Fibroblast of gingiva (primary cell): ENCODE measurements at places on chromosomes 6 and 20.

- no peak for DNase-seq
These were observed 29.6 kb downstream of the RNASET2 start for GRCh38 chr6:166926748-166927147.

GRCh38 chr6:44262467-44263353 lies 2.6 kb downstream of the NFKBIE start:
- no peak for DNase-seq

DNA sequence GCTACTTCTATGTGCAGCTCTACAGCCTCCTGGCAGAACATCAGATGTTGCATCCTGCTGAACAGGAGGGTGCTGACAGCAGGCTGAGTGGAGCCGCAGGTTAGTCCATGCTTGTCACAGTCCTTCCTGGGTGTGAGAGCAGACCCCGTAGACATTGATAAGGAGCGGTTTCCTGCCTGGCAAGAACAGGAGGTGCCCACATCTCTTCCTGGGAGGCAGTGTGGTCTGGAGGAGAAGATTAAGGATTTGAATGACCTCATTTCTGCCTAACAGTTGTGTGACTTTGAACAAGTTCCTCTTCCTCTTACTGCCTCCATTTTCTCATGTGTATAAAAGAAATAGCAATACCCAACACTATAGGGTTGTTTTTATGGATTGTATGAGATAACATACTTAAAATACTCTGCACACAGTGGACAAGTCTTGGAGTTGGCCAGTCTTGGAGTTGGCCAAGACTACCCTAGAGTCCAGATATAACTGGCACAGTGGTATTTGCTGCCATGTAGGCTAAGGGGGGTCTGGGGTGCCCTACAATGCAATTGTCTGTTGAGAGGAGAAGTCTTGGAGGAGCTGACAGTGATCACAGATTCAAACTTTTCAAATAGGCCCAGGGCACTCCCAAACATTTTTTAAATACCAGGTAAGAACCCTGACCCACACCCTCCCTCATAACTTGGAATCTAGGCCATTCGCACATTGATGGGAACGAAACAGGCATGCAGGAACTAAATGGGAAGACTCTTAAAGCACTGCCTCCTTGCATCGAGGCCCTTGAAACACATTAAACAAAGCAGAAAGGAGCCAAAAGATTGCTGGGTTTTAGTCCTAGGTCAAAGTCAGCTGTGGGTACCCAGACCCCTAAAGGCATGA lies 32.6 kb upstream of the TBC1D7 start:
- DNase-seq = no peak

DNA sequence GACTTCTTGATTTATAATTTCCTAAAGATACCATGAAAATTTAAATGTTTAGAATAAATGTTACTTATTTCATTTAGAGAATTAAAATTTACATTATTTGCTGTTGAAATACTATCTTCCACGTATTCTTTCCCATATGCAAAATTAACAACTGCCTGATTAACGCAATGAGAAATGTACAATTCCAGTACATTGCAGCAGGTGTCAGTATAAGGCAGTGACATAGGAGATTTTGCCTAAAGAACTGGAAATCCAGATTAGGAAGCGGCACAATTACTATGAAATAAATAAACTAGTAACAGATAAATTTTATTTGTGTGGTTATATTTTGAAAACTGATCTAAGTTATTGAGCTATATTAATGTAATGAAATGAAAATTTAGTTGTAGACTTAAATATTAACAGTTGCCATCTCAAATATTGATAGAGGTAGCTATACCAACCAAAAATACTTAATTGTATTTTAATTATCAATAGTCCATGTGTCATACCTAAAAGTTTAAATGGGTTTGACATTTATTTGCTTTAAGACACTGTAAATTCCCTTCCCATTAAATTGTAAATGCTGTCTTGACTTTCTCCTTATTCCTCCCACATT lies 300.2 kb downstream of the UTRN start:
- DNase-seq = peak; percentile 38

DNA sequence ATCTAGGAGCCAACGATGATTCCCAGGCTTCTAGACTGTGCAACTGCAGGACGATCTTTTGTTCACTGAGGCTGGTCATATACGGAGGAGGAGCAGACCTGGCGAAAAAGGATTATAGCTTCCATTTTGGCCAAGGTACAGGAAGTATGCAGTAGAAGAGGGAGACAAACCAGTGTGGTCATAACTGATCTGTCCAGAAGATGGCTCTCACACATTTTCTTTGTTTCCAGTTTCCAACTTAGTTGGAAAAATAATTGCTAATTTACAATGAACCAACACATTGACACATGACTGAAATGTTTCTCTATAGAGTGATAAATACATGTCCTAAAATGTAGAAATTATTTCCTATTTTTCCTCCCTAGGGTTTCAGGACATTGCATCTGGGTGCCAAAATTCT lies 364.1 kb upstream of the BTBD3 start:
- DNase-seq = no peak

GRCh38 chr6:137190583-137191094 lies 17.2 kb upstream of the IL22RA2 start:
- no peak for DNase-seq

- no peak for DNase-seq
These were observed 8.7 kb downstream of the RBBP9 start for GRCh38 chr20:18488301-18488700.

GRCh38 chr6:163123098-163123497 lies 291.4 kb upstream of the QKI start:
- no peak for DNase-seq

DNA sequence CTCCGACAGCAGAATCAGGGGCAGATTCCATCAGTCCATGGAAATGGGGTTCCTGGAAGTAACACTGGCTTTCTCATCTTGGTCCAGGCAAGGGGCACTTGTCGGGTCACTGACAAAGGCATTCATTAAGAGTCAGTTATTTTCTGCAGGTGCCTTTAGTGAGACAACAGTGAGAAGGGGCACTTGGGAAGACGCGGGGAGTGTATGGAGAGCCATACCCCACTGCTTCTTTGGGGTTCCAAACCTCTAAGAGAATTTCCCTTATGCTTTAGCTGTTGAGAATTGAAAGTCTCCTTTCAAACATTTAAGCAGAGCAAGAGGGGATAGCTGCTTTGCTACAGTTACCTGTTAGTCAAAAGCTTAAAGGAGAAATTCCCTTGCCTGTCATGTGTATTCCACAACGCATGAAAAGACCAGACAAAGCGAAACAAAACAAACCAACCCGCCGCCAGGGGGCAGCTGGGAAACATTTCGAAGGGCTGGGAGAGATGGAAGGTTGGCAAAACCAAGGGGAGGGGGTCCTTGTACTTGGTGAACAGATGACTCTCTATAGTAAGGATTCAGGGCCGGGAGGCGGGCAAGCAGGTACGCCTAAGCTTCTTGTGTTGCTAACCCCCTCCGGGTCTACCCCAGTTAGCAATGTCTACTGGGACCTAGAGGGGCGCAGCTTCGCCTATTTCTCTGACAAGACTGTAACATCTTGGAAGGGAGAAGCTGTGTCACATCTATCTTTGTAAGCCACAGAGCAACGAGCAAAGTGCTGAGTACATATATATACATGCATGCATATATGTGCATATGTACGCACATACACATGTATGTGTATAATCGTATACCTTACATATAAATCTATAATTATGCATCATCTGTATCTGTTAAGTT lies 474.9 kb upstream of the AGPAT4 start:
- DNase-seq = peak; percentile 4

DNA sequence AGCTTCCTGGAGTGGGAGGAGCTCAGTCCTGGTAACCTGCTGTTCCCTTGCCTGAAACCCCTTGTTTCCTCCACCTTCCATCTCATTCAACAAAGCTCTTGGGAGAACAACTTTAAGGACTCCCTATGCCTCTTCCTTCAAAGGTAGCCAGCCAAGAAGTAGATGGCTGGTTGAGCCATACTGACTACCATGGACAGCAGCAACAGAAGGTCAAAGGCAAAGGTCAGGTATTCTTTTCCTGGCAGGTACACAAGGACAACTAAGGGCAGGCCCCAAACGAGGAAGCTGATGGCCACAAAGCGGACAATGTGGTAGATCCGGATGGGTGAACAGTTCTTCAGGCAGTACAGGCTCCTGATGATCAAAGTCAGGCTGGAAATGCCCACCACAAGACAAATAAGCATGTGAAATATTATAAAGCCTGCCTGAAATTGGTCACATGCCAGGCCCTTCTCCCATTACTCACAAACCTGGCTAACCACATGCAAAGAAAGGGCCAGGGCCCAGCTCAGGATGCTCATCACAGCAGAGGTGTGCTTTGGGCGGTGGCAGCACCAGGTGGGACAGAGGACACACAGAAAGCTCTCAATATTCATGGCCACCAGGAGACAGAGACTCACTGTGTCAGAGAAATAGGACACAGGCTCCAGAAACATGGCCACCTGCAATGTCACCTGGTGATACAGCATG lies 21.7 kb downstream of the UBD start:
- DNase-seq = no peak

GRCh38 chr20:63363981-63364561 lies 2.9 kb upstream of the CHRNA4 start:
- DNase-seq = no peak

- no peak for DNase-seq
These were observed 4.9 kb upstream of the LYRM2 start for GRCh38 chr6:89643406-89643805.

GRCh38 chr6:167762259-167762962 lies 64.3 kb upstream of the AFDN start:
- no peak for DNase-seq

DNA sequence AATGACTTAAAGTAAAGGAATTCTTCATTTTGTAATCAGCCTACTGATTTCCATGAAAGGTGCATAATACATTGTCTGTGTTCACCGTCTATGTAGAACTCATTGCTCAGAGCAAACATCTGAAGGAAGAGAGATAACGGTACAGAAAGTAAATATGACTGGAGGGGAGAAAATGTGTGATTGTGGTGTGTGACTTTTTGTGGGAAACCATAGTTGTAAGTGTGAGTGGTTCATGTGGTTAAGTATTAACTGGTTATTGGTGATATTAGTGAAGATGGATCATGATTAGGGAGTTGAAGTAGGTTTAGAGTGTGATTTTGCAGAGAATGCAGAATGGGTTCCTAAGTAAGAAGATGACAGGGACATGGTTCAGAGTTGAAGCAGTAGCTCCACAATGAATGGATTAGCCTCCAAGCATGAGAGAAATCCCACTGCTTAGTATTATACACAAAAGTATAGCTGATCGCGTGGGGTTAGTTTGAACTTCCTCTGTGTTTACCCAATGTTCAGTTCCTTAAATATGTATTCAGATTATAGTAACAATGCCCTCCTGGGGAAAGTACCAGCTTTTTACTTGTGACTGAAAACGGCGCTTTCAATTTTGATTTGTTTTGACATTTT lies 368.9 kb downstream of the UTRN start:
- DNase-seq = no peak

DNA sequence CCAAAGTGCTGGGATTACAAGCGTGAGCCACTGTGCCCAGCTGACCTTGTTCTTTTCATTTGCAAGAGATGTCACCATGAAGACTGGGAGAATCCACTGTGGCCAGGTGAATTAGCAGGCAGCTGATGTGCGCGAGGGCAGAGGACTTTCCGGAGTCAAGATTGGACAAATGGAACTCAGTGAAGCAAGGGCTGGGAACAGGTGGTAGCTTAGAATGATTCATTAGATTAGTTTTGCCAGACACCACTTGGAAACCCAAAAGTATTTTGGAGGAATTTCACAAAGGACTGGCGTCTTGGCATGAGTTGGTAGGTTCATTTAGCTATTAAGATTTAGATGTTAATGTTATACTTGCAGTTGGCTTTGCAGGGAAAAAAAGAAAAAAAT lies 4.7 kb upstream of the AKAP7 start:
- no peak for DNase-seq

DNA sequence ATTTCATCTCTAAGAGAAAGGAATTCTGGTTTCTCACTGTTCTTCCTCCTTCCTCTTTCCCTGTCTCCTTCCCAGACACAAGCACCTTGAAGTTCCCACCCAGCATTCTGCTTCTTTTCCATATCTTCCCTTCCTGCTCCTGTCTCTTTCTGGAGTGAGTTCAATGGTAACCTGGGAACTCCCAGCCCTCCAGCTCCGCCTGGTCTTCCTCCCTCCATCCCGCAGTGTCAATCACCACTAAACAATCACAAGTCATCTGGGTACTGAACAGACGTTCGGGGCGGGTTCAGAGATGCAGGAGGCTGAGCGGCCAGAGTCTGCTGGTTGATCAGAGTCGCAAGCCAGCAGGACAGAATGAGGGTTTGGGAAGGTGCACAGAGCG lies 7.7 kb downstream of the TTBK1 start:
- no peak for DNase-seq

GRCh38 chr6:11370191-11371018 lies 137.9 kb upstream of the NEDD9 start:
- no peak for DNase-seq

- DNase-seq = no peak
These were observed 79.5 kb upstream of the ATXN1 start for GRCh38 chr6:16840725-16841124.

DNA sequence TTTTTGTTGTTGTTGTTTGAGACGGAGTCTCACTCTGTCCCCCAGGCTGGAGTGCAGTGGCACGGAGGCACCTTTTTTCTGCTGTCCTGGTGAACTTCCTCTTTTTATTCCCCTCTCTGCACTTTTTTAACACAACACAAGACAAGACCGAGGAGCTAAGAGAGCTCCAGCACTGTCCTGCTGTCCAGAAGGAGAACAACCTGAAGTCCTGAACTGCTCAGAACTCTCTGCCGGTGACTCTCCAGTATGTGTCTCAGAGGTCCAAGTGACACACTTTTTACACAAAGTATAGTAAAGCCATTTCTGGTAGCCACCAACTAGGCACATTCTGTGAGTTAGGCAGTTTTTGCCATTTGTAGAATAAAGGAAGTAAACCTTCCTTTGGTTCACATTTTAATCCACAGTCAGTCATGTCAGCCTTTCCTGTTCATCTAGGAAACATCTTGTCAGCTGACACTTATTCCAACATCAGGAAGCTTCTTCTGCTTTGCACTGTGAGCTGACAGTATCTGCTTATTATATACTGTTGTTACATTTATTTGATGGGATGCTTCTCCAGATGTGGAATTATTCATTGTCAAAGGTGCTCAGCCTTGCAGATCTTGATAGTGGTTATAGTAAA lies 28.1 kb upstream of the TXNDC5 start:
- DNase-seq = no peak

GRCh38 chr20:51221791-51222408 lies 199.0 kb upstream of the KCNG1 start:
- DNase-seq = peak; percentile 4

GRCh38 chr20:52945862-52946522 lies 26.2 kb upstream of the TSHZ2 start:
- DNase-seq = no peak

DNA sequence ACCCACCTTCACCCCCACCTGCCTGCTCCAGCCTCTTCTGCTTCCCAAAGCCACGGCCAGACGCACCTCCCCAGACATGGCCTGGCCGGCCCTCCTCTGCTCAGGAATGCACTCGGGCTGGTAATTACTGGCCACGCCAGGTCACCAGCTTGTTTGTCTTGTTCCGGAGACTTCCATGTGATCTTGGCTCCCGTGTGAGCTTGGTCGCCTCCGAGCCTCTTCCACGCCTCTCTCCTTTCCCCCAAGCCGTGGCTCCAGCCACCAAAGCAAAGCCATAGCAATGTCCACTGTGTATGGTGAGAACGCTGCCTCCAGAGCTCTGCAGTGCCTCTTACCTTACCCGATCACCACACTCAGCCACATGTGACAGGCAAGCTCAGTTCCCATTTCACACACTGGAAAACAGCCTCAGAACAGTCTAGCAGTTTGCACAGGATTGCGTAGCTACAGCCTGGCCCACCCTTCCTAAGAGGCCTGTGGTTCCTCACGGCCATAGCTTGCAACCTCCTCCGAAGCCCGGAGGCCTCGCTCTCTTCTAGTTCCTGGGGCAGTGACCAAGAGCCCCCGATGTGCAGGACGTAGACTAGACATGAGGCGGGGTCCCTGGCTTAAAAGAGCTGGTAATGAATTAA lies 48.1 kb upstream of the AFDN start:
- no peak for DNase-seq

- DNase-seq = no peak
These were observed 13.3 kb upstream of the RIPOR2 start for GRCh38 chr6:24949020-24949569.
